ENCODE measurements at places on chromosomes 16 and 17.

GRCh38 chr16:28842696-28843095 is 3.5 kb downstream of the TUFM start:
- H3K27ac ChIP-seq, result no peak overlapping the region
- H3K36me3 ChIP-seq, result peaks cover 43% of the 10 kb centered on the region
- H3K4me3 ChIP-seq, result no peak overlapping the region
- no peaks in the 10 kb centered on the region for H3K4me1 ChIP-seq
- H3K27me3 ChIP-seq, result no peaks in the 10 kb centered on the region

GRCh38 chr16:35142809-35143192 is 1683.4 kb downstream of the TP53TG3F start:
- no peak overlapping the region for H3K4me3 ChIP-seq
- H3K4me1 ChIP-seq, result no peaks in the 10 kb centered on the region
- no peak overlapping the region for H3K27ac ChIP-seq
- H3K36me3 ChIP-seq, result no peaks in the 10 kb centered on the region
- no peak for DNase-seq

GRCh38 chr17:34153991-34154390 is 101.1 kb upstream of the CCL2 start:
- no peaks in the 10 kb centered on the region for H3K36me3 ChIP-seq
- peaks cover 11% of the 10 kb centered on the region for H3K4me1 ChIP-seq
- no peak overlapping the region for H3K4me3 ChIP-seq
- DNase-seq, result no peak
- H3K27ac ChIP-seq, result no peak overlapping the region

- DNase-seq, result no peak
- no peaks in the 10 kb centered on the region for H3K27me3 ChIP-seq
- no peak overlapping the region for H3K27ac ChIP-seq
- peaks cover 4% of the 10 kb centered on the region for H3K4me1 ChIP-seq
- H3K36me3 ChIP-seq, result no peaks in the 10 kb centered on the region
- no peak overlapping the region for H3K4me3 ChIP-seq
These were observed 463.2 kb downstream of the TMEM114 start for GRCh38 chr16:8127070-8127469.

- DNase-seq, result no peak
- H3K27me3 ChIP-seq, result no peaks in the 10 kb centered on the region
- H3K4me3 ChIP-seq, result no peak overlapping the region
- H3K36me3 ChIP-seq, result no peaks in the 10 kb centered on the region
These were observed 5.0 kb upstream of the DCTPP1 start for GRCh38 chr16:30434852-30435251.

DNA sequence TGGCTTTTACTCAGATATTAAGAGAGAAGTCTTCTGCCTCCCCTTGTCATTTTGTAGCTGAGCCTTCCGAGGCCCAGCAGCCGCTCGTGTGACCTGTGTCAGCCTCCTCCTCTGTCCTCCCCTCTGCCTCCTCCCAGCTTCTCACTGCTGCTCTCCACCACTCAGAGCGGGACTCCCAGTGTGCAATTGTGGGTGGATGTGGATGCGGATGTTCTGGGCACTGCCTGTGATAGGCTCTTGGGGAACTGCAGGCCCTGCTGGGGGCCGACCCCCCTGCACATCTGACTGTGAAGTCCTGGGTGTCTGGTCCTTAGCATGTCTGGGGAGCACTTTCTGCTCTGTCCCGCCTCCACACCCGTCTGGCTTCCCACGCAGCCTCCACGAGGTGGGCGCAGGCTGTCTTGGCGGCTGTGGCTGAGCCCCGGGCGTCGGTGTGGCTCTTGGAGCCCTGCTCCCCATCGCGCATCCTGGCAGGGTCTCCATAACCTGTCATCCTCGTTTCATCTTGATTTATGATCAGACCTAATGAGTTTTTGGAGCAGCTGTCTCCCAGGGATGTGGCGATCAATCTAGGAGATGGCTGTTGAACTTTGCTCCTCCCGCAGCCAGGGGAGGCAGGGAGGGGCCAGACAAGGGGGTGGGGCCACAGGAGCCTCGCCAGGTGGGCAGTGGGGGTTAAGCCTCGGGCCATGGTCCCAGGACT is 28.1 kb downstream of the GRIN2C start:
- DNase-seq, result no peak
- H3K27me3 ChIP-seq, result no peaks in the 10 kb centered on the region
- peak overlapping the region; percentile 77 for H3K27ac ChIP-seq
- H3K4me3 ChIP-seq, result no peak overlapping the region

DNA sequence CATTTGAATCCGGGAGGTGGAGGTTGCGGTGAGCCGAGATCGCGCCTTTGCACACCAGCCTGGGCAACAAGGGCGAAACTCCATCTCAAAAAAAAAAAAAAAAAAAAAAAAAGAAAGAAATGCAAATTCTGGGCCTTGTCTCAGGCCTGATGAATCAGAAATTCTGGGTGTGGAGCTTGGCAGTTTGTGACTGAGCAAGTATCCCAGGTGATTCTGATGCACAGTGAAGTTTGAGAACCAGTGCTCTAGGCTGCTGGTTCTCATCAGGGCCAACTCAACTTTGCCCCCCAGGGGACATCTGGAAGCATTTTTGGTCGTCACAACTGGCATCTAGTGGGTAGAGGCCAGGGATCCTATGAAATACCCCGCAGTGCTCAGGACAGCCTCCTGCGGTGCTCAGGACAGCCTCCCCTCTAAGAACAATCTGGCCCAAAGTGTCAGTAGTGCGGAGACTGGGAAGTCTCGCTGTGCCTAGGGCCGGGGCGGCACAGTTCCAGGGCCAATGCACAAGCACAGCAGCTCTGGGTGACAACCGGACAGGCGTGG is 55.9 kb downstream of the SDK2 start:
- no peak overlapping the region for H3K4me3 ChIP-seq
- peaks cover 13% of the 10 kb centered on the region for H3K4me1 ChIP-seq
- H3K36me3 ChIP-seq, result no peaks in the 10 kb centered on the region
- peaks cover 95% of the 10 kb centered on the region for H3K27me3 ChIP-seq
- DNase-seq, result no peak

DNA sequence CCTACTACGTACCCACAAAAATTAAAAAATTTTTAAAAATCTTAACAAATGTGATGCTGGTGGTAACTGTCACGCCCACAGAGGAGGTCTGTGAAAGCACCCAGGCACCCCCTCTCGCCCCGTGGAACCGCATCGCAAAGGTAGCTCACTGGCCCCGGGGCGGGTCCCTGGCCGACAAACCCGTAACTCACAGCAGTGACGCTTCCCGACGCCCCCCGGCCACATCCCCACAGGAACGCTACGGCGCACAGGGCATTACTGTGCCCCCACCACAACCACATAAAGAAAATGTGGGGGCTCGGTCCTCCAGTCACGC is 366 bp downstream of the ANKS3 start:
- DNase-seq, result no peak
- peak overlapping the region; percentile 99 for H3K27ac ChIP-seq
- H3K4me3 ChIP-seq, result peak overlapping the region; percentile 97
- peaks cover 19% of the 10 kb centered on the region for H3K36me3 ChIP-seq
- no peaks in the 10 kb centered on the region for H3K27me3 ChIP-seq
